ENCODE measurements at places on chromosomes 11 and 22.

GRCh38 chr22:47786650-47787290 is 1024.3 kb downstream of the TBC1D22A start:
- no peak for DNase-seq

GRCh38 chr11:128616161-128616560 is 28.8 kb upstream of the ETS1 start:
- no peak for DNase-seq

- no peak for DNase-seq
These were observed 36.9 kb upstream of the LINC01488 start for GRCh38 chr11:69444381-69445130.

DNA sequence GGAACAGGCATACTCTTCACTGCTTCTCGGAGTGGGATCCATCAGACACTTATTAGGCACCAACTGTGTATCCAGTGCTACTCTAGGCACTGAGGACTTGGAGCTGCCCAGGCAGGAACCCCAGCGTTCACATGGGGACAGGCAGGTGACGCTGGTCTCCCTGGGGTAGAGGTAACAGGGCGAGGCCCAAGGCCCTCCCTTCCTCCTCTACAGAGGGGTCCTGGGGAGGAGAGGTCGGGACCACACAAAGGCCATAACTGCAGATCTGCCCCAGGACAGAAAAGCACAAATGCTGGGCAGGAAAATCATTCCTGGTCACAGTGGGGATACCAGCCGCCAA is 262.2 kb downstream of the BRD1 start:
- no peak for DNase-seq

GRCh38 chr11:47631473-47631872 is 10.9 kb downstream of the MTCH2 start:
- no peak for DNase-seq

All from esophagus squamous epithelium (tissue), 5 donors.